Progenitor cell of endocrine pancreas (in vitro differentiated cells): ENCODE measurements at places on chromosomes 3 and 15.

DNA sequence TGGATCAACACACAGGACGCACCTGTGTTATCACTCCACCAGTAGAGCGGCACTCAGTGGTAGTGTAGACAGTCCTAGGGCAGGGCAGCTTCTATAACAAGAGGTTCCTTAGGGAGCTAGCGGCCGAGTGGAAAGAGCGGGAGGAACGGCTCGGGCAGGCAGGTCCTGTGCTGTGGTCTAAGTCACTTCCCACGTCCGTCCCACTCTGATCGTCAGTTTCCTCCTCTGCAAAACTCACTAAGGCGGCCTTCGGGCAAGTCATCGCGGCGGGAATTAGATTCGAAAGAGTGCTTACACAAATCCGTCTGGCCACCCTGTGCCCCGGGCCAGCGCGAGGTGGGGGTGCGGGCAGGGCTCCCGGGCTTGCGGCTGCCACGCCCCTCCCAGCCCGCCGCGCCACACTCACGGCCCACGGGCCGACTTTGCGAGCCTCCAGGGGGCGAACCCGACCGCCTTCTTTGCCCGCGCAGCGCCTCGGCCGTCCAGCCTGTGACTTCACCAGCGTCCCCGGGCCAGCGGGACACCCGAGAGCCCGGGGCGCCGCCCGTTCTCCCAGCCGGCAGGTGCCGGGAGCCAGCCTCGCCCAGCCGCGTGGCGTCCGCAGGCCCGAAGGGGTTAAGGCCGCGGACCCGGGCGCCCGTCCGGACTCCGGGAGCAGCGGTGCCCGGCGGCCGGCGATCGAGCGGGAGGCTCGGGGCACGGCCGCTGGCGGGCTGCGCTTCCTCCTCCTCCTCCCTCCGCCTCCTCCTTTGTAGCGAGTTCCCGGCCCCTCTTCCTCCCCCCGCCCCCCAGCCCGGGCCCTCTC is 416 bp upstream of the CORO2B start:
- DNase-seq = peak; percentile 49

- no peak for DNase-seq
These were observed 6.6 kb downstream of the RHO start for GRCh38 chr3:129535075-129535474.

GRCh38 chr15:40697916-40698315 is 2.9 kb downstream of the RAD51 start:
- DNase-seq = no peak

DNA sequence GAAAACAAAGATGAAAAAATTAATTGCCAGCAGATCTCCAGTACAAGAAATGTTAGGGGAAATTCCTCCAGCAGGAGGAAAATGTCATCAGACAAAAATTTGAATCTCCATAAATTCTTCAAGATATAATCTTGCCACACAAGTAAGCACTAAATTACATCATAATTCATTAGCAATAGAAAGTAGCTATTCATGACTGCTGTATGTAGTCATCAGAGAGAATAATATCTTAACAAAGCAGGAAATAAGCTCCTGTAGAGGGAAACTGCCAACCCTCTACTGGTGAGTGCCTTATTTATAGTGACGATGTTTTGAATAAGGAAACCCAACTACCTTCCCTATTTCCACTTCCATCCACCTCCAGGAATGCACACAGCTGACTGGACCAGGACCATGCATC is 15.8 kb upstream of the SLC27A2 start:
- DNase-seq = no peak

DNA sequence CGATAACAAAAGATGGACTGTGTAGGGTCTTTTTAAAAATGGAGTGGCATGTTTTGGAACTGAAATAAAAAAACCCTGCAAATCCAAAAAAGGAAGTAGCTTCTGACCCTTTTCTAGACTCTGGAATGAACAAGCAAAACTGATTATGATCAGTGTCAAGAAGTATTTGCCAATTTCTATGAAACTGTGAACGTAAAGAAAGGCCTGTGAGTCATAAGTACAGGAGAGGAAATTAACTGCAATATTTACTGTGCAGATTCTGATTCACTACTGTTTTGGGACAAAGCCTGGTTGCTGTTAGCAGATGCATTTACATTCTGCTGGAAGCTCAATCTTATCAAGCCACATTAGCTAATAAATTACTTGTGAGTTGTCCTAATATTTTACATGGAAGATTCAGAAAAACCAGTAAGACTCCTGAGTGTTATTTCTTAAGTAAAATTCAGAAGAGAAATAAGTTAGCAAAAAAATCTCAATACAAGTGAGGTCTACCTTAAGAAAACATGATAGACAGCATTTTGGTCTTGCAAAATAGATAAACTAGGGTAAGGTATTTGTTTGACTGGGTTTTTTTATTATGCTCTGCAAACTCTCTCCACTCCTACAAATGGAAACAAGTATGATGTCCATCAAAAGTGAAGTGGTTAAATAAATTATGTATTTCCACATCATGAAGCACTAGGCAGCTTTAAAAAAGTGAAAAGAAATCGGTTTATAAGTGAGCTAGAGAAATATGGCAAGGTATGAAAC is 90.2 kb upstream of the LMOD3 start:
- DNase-seq = no peak

DNA sequence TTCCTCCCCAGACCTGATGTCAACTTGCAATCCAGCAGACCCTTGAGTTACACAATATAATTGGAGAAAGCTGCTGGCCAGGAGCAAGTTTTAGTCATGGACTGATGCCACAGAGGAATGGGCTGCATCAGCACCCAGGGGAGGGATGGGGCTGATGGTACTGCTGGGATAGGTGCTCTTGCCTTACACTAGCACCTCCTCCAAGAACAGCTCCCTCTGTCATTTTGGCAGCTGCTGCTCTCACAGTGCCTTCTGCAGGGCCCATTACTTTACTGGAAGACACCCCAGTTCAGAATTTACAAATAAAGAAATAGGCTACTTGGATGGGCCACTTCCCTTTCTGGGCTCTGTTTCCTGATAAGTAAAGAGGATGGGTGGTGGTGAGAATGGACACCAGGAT is 85.3 kb upstream of the RORA start:
- DNase-seq = no peak

GRCh38 chr3:25583343-25583742 is 81.4 kb downstream of the TOP2B start:
- DNase-seq = no peak

GRCh38 chr3:196287090-196287439 is 461 bp downstream of the PCYT1A start:
- DNase-seq = no peak

- no peak for DNase-seq
These were observed 58.5 kb downstream of the GRIP2 start for GRCh38 chr3:14481646-14482036.

DNA sequence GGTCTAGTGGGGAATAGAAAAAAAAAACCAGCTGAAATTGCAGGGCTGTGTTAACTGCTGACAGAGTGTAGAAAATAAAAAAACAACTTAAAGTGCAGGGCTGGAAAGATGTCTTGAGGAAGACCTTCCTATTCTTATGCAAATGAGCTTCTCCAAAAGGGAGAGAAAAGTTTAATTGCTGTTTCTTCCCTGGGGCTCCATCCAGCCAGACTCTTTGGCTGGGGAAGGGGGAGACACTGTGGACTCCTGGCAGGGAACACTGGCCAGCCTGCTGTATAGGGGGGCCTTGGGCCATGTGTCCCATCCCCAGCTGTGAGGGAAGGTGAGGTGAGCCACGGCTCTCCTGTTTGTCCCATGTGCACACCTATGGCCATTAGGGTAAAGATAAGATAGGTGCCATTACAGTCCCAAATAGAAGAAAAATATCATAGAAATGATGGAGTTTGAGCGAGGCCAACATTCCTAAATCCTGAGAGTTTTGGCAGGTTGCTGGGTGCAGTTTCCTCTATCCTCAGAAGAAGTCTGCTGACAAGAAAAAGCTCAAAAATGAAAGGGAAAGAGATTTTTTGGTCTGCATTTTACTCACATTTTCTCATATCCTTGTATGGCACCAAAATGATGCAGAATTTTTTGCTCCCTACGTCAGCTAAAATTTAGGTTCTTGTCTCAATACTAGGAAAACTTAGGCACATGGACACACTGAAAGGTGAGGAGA is 901.7 kb downstream of the PLOD2 start:
- no peak for DNase-seq

DNA sequence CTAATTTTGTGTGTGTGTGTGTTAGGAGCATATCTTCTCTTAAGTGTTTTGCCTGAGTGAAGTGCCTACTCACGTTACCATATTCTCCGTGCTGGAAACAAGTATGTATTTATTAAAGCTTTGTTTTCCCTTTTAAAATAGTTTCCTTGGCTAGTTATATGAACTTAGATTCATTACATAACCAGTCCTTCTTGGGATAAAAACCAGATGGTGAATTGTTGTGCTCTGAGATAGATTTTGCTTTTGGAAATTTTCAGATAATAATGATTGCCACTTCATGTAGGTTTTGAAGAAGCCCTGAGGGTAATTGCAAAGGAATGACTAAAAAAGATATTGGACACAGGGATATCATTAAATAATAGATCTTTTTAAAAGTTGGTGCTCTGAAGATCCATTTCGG is 390.2 kb upstream of the SGO1 start:
- DNase-seq = no peak

GRCh38 chr3:40341671-40342070 is 32.2 kb downstream of the EIF1B start:
- DNase-seq = no peak

DNA sequence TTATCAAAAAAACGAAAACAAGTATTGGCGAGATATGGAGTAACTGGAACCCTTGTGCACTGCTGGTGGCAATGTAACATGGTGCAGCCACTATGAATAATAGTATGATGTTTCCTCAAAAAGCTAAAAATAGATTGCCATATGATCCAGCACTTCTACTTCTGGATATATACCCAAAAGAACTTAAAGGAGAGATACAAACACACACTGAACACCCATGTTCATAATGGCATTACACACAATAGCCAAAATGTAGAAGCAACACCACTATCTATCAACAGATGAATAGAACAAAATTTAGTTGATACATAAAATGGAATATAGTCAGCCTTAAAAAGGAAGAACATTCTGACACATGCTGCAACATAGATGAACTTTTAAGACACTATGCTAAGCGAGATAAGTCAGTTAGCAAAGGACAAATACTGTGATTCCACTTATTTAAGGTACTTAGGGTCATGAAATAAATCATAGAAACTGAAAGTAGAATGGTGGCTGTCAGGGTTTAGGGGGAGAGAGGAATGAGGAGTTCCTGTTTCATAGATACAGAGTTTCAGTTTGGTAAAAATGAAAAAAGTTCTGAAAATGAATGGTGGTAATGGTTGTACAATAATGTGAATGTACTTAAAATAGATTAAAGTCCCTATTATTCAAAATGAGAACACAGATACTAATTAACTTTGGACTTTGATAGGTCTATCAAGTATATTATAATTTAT is 59.4 kb upstream of the IMPG2 start:
- no peak for DNase-seq

- no peak for DNase-seq
These were observed 503.6 kb downstream of the UNC13C start for GRCh38 chr15:54481819-54482218.

DNA sequence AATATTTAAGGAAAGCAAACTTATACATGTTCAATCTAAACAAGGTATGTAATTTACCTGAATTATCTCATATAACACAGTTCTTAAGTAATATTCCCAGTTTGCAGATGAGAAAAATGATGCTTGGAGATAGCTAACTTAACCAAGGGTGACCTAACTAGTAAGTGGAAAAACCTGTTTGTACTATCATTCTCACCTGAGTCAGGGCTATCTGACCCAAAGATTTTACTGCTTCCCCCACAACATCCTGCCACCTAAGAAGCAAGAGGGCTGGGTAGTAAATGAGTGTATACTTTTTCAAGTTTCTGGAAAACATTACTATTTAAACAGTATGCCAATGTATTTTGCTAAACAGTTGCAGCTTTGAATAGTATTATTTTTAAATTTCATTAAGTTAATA is 10.6 kb downstream of the TP63 start:
- no peak for DNase-seq

DNA sequence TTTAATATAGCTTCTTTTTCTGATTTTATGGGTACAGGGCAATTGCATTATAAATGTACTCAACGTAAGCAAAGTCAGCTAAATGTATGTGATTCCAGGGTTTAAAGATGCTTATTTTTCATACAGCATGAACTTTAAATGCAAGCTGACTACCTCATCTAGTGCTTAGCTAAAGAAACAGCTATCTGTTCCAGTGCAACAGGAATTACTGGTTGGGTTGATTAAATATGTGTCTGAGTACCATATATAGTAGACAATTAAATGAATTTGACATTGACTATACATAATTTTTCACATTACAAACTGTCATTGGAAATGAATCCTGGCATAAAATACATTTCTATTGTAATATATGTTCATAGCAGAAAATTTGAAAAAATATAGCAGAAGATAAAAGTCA is 26.3 kb upstream of the SV2B start:
- no peak for DNase-seq

GRCh38 chr3:52277972-52278509 is 408 bp downstream of the WDR82 start:
- no peak for DNase-seq

DNA sequence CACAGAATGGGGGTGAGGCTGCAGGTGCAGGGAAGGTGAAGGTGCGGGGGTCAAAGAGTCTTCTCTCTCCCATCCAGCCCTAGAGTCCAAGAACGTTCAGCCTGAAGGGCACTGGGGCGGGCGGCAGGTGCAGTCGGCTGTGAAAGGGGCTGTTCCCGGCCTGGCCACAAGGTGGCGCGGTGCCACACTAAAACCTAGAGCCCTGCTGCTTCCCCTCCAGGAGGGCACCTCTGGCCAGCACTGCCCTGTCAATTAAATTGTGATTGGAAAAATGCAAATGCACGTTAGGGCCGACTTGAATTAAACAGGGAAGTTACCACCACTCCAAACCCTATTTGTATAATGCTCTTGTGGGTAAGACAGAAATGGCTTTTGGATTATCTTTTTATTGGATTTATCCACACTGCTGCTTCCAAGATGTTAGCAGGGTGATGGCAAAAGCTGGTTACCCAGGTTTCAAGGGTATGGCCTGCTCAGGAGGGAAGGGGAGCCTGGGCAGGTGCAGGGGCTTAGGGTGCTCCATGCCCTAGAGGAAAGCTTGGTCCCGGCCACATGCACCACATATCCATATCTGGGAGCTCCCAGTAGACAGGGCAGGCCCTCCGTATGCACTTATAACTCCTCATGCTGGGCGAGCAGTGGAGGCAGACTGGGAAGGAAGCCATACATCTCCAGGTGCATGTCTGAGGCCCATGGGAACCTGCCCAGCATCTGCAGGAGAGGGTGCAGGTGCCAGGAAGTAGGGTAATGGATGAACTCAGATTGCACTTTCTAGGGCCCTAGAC is 119.8 kb downstream of the ADCY5 start:
- peak; percentile 87 for DNase-seq

GRCh38 chr3:56304069-56304468 is 164.2 kb downstream of the ERC2 start:
- DNase-seq = no peak
